ENCODE measurements at places on chromosomes 2 and 18.

DNA sequence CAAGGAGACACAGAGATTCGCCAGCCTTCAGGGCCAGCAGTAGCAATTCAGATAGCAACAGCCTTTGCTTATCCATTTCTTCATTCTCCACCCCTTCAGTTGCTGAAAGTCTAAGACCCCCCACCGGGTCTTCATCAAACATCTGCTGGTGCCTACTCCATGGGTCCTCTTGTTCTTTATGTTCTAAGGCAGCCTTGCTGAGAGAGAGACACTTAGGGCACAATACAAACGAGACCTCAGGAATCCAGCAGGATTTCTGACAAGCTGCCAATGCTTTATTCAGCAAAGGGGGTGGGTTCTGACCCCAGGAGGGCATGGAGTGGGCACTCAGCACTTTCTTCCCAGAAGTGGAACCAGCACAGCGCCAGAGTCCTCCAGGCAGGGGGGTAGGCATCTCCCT is 36.2 kb upstream of the CNGA3 start:
- DNase-seq, result no peak

DNA sequence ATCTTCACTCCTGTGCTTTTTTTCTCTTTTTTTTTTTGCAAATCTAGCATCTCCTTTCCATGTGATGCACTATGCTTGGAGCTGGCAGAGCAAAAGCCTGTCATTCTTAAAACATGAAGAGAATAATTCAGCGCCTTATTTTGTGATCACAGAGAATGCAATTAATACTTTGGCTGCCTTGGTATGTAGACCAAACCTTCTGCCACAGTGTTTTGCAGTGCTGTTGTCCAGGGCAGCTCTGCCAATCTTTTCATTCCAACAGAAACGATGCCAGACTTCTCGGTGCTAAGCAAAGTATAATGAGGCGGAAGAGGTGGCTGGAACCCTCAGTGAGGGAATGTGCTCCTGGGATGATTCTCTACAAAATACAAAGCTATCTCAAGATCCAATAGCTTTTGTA is 25.6 kb downstream of the BCL2 start:
- no peak for DNase-seq

DNA sequence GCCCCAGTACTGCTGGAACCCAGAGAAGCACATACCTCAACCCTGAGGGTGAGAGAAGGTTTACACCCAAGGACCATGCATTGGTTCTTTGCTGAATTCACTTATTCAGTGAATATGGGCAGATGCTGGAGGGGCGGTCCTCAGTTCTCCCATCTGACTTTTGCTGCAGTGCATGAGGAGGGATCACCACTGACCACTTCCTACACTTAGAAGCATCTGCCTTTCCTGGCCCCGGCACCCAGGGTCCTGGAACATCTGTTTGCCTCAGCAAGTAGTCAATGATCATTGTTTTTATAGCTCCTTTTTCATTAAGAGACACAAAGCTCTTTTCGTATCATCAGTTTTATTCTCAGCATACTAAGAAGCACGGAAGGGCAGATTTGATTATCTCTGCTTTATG is 211.4 kb downstream of the SH3RF3 start:
- no peak for DNase-seq

- DNase-seq, result no peak
Measured at GRCh38 chr2:71449343-71449742, 4.0 kb upstream of the DYSF start.

DNA sequence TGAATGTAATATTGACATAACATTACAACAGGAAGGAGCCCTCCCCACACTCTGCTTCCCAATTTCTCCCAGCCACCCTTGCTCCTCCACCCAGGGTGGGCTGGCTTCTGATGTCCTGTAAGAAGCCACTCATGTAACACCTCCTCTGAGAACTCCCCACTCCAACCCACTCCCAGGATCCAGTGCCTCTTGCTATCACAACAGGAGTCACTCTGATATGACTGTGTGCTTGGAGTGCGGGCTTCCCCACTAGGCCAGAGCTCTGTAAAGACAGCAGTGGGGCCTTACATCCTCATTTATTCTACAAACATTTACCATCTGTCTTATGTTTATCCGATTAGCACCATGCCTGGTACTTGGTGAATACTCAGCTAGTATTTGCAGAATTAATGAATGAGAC is 65.1 kb downstream of the PTGR3 start:
- no peak for DNase-seq

DNA sequence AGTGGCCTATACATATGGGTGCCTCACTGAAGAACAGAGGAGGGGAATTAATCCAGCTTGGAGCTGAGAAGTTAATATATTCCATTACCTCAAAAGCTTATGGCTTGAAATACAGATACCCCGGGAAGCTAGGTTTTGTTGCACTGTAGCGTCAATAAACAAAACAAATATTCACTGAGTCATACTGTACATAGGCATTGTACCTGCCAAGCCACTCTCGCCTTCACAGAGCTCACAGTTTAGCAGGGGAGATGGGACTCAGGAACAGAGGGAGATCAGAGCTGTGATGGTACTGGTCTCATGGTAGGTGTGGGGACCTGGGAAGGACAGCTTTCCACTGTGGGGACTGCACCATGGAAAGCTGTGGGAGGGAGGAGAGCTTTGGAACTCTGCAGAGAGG is 111.2 kb upstream of the ST6GAL2 start:
- DNase-seq, result no peak

DNA sequence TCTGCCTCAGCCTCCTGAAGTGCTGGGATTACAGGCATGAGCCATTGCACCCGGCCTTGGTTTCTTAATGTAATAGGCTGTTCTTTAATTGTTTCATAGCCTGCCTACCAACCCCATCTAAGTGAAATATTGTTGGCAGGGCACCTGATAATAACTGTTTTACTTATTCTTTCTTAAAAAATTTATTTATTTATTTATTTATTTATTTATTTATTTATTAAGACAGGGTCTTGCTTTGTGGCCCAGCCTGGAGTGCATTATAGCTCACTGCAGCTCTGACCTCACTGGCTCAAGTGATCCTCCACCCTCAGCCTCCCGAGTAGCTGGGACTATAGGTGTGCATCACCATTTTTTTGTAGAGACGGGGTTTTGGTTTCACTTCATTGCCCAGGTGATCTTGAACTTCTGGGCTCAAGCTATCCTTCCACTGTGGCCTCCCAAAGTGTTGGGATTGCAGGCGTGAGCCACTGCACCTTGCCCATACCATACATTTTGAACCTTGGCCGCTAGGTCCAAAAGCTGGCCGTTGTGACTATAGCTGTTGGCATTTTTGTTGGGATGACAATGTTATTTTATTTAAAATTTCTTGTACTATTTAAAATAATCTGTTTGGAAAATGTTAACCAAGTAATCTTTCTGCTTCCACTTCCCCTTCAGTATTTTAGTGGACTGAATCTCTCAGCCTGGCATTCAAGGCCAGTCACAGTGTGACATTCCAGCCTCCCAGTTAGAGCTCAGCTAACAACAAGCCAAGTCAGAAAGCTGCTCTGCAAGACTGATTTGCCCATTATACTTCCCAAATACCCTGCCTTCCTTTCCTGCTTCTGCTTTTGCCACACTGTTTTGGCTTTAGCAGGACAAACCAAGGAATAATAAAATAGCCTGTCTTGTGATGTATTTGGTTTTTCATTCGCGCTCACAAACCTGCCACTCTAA is 52.4 kb downstream of the BABAM2 start:
- DNase-seq, result no peak

GRCh38 chr18:56028514-56028913 is 440.5 kb upstream of the TCF4 start:
- DNase-seq, result no peak

DNA sequence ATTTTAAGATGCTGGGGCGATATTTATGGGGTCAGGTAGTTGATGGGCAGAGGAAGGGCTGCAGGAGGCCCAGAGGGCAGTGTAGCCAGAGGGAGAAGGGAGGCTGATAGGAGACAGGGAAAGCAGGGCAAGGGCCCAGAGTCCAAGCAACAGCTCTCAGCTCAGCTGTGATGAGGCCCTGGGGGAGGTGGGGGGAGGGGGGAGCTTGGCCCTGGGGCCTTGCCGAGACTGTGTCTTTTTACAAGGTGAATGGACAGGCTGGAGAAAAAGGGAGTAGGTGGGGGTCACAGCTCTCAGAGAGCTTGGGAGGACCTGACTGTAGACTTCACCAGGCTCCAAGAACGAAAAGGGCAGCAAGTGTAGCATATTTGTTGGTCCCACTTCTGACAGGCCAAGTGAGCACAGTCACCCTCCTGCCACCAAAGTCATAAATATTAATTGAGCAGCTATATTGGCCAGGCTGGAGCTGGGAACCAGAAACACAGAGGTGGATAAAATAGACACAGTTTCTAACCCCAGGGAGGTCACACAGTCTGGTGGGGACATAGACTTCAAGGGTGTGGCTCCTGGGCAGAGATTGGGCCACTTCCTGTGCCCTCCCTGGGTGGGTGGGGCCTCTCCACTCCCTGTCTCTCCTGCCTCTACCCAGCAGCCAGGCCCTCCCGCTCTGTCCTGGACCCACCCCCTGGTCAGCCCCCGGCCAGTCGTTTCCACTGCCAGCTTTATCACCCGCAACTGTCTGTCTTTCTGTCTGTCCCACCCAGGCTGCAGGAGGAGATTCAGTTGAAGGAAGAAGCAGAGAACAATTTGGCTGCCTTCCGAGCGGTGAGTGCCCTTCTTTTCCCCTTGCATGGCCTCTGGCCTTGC is 1.4 kb downstream of the DES start:
- DNase-seq, result no peak
